ENCODE measurements at places on chromosomes 3 and 15. TPM values are rescaled to one million over a fixed set of nuclear protein-coding genes. Genes with fewer than 3 reads are reported as not detected.

DNA sequence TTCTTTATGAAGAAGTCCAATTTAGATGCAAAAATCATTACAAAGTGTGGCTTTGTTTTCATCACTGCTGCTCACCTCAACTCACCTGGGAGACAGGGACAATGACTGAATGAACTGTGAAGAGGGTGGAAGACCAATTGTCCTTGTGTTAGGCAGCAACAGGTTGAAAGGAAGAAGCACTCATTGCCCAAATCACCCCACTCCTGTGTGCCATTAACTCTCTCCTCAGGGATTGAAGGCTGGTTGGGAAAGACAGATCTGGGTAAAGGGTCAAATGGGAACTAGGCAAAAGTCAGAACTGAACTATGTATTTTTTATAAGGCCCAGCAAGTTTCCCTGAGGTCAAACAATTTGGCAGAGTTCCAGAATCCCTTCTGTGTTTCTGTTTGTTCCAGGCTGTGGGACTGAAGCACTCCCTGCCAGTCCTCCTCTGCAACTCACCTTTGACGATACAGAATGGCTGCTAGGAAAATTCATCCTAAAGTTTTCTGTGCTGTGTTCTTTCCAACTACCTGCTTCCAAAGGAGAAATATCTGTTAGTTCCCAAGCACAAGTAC lies 68.6 kb upstream of the CCDC39 start:
- DNase-seq: no peak

- no peak for DNase-seq
These were observed 43.0 kb downstream of the CGNL1 start for GRCh38 chr15:57419335-57419734.

SLC7A14 gene
- 0.34 TPM for total RNA-seq

CCPG1 gene
- 45.5 TPM for total RNA-seq

DZIP1L gene
- 1.6 TPM for total RNA-seq
